ENCODE measurements at places on chromosomes 7 and 10.

DNA sequence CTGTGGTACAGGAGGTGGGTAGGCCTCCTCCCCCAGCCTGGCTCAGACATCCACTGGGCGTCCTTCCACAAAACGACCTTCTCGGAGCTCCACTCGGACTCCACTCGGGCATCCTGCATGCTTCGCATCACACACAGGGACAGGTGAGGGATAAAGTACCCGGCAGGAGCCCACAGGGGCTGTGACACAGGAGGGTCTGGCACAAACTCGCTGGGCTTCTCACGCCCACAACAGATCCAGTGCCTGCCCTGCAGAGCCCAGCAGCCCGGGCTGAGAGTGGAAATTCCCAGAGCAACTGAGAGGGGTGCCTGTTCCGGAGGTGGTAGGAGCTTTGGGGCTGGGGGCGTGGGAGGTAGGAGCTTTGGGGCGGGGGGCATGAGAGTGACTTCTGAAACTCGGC lies 108.4 kb downstream of the MKI67 start:
- DNase-seq, result no peak

DNA sequence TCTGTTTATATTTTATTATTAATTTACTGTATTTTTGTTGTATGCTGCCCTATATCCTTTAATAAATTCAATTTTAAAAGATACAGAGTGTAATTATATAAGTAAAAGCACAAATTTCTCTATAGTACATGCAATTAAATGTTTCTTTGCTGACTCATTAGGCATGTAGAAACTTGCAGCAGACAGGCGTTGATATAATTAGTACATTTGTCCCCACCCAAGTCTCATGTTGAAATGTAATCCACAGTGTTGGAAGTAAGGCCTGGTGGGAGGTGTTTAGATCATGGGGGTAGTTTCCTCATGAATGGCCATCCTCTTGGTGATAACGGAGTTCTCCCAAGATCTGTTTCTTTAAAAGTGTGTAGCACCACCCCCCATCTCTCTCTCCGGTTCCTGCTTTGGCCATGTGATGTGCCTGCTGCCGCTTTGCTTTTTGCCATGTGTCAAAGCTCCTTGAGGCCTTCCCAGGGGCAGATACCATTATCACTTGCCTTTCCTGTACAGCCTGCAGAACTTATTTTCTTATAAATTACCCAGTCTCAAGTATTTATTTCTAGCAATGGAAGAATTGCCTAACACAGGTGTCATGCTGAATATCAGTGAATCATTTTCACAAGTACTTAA lies 63.7 kb downstream of the TSPAN12 start:
- no peak for DNase-seq

GRCh38 chr10:131998845-131999681 lies 17.3 kb upstream of the BNIP3 start:
- DNase-seq, result no peak

GRCh38 chr7:28497009-28497408 lies 84.7 kb downstream of the CREB5 start:
- DNase-seq, result no peak

DNA sequence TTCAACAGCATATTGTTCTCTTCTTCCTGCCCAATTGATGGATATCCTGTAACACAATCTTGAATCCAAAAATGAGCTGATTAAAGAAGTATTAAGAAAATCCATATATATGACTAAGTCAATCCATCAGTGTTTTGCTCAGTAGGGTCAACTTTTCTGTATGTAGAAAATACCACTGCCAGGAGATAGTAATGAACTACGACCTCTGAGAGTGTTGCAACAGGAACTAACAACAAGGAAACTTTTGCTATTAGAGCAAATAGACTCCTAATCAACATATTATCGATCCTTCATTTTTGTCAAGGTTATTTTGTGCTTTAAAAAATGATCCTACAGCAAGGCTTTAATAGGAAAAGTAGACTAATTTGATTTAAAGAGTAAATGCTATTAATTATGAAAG lies 405.3 kb upstream of the ETV1 start:
- no peak for DNase-seq

GRCh38 chr10:546451-546850 lies 143.0 kb downstream of the DIP2C start:
- no peak for DNase-seq

DNA sequence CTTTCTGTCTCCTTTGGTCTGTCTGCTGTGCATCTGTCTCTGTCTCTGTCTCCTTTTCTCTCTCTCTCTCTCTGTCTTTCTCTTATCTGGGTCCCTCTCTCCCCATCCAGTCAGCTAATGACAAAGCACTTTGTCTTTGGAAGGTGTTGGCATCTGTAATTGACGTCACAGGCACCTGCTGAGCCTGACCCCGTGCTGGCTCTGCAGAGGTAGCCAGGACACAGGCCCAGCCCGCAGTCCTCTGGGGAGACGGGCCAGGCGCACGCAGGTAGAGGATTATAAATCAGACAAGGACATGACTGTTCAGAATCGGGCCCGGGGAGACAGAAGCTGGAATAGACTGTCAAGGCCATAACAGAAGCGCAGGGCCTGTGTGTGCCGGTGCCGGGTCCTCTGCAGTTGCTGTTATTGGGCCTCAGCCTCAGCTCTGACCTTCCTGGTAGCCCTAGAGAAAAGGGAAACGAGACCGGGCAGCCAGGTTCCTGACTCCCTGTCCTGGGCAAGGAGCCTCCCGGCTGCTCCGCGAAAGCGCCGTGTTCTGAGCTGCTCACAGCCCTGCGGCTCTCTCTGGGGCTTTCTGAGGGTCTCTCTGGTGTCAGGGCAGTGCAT lies 10.7 kb upstream of the PSMG3 start:
- no peak for DNase-seq

GRCh38 chr7:36165059-36165458 lies 12.0 kb downstream of the EEPD1 start:
- DNase-seq, result no peak

DNA sequence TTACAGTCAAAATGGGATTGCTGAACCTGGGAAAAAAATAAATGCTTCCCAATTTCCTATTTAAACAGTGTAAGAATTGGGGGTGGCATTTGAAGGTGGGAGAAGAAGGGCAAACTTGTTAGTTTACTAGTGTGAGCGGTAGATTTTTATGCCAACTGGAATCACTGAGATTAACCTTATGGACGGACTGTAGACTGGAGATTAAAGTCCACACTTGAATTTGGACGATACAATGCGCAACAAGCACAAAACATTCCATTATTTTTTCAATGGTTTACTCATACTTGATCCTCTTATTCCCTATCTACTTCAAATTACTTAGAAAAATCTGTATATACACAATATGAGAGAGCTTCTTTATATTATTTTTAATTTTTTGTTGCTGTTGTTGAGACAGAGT lies 269.6 kb upstream of the KLF14 start:
- DNase-seq, result no peak

GRCh38 chr7:20374399-20374798 lies 43.7 kb downstream of the ITGB8 start:
- DNase-seq, result no peak

- no peak for DNase-seq
Measured at GRCh38 chr10:48973065-48973464, 33.4 kb upstream of the LRRC18 start.

DNA sequence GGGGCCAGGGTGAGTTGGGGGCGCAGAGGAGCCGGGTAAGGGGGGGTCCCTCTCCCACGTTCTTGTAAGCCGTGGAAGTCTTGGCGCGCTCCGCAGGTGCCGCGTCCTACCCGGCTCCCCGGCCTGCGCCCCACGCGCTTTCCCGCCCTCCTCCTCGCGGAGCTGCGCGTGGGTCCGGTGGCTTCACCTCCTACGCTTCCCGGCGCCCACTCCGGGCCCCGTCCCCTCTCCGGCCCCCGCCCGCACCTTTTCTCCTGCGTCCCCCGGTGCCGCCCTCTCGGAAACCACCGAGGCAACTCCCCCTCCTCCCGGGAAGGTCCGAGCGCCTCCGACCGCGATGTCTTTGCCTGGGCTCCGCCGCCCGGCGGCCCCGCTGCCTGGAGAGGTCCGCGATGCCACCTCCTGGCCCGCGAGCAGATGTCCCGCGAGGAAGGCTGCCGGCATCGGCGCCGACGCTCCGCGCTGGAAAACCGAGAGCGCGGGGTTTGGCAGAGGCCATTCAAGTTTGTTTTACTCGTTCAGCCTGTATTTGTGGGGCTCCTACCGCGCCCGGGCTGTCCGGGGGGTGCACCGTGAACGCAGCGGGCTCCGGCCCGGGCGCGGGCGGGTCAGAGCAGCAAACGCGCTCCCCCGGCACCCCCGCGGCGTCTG lies 2.4 kb upstream of the NKX6-2 start:
- no peak for DNase-seq

GRCh38 chr7:30074422-30075030 lies 46.3 kb downstream of the PLEKHA8 start:
- DNase-seq, result no peak

DNA sequence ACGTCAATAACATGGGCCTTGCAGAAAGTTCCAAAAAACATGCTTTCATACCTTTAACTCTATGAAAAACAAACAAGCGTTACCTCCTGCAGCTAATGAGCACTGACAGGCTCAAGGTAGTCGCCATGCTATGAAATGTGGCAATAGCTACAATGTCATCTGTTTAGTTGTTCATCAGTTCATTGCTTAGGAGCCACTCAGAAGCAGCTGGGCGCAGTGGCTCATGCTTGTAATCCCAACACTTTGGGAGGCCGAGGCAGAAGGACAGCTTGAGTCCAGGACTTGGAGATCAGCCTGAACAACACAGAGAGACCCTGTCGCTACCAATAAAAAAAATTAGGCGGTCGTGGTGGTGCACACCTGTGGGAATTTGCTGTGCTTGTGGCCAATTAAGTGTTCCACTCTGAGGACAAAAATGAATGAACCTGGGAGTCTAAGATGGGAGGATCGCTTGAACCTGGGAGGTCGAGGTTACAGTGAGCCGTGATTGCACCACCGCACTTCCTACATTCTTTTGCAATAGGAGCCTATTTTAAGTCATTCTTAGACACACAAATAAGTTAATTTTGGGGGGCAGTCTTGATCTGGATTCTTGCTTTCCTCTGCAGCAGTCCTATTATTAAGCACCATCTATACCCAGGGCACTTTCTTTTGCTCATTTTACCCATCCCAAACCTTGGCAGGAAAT lies 276.2 kb upstream of the KLF14 start:
- no peak for DNase-seq

DNA sequence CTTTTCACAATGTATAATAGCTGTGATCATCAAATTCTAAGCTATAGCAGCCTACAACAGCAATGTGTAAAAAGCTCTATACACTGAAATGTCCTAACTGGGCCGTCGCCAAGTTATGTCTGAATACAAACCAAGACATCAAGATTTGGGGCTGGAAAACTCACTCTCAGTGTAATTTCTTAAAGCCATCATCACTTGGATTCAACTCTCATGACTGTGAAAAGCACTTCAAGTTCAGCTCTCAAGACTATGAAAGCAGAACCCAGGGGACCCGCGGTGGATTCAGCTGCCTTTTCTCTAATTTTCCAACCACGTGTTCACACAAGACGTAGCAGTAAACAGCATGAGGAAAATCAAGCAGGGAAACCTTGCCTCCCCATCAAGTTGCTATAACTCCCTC lies 15.8 kb upstream of the ZNRF2 start:
- DNase-seq, result no peak

DNA sequence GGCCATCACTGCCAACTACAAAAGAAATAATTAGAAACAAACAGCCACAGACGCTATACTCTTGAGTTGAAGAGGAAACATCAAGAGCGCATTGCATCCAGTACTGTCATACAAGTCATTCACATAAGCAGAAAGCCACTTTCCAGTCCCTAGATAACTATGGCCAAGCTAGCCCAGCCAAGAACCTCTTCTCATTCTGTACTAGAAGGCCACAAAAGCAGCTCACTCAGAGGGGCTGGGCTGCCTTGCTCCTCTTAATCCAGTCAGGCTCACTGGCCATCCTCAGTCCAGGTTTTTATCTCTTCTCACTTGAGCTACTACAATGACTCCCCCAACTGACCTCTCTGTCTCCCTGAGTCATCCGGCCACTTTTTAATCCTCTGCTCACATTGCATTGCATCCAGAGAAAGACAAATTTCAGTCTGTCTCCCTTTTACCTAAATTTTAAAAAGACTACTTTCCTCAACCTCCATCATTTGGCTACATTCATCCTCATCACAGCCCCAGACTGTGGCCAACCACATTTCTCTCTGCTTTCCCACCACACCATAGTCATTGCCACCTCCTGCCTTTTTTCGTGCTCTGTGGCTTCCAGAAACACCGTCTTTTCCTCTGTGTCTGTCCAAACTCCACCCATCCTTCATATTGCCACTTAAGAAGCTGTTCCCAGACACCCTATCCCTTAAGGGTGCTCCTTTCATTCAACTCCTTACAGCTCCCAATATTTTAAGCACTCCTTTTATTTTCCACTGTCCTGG lies 25.0 kb downstream of the PPP1R3C start:
- DNase-seq, result no peak

DNA sequence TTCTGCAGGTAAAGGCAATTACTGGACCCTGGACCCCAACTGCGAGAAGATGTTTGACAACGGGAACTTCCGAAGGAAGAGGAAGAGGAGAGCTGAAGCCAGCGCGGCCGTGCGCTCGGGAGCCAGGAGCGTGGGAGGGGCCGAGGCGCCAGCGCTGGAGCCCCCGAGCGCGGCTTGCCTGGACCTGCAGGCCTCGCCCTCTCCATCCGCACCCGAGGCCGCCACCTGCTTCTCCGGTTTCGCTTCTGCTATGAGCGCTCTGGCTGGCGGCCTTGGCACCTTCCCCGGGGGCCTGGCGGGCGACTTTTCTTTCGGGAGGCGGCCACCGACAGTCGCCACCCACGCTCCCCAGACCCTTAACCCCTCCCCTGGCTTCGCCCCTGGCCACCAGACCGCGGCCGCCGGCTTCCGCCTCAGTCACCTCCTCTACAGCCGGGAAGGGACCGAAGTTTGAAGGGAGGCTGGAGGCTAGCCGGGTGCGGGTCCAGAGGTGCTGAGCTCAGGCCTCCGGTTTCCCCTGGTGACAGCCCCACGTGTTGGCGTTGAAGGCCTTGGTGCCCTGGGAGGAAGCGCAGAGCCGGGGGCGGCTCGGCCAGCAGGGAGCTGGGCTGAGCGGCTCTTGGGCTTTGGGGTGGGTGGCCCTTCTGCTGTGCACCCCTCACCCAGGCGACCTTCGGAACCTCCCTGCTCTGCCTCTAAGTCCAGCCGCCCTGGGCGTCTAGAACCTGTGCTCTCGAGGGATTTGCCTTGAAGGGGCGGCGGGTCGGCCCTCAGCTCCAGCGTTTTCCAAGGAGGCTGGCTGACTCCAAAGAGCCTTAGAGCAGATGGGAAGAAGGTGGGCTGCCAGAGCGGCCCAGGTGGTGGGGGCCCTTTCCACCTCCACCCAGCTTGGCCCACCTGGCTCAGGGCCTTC lies 1.8 kb downstream of the FOXI2 start:
- DNase-seq, result no peak

- no peak for DNase-seq
Measured at GRCh38 chr7:94449151-94449725, 54.5 kb downstream of the COL1A2 start.

GRCh38 chr7:24717694-24718320 lies 39.5 kb downstream of the GSDME start:
- no peak for DNase-seq

DNA sequence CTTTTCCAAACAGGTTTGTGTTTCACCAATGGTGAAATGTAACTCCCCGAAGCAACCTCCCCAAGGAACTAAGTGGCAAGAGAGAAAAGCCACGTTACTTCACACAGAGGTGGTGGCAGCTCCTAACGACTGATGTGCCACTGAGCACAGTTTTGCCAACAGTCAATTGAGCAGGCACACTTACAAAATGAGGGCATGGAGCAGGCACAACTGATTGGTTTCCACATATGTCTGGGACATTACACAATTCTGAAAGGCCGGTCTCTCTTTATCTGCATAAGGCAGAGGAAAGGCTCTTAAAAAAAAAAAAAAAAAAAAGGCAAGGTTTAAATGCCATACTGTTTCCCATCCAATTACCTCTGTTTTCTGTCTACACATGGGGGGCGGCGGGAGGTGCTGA lies 86.7 kb downstream of the GFRA1 start:
- no peak for DNase-seq
